ENCODE measurements at places on chromosomes 4 and X. TPM values are rescaled to one million over a fixed set of nuclear protein-coding genes. Genes with fewer than 3 reads are reported as not detected.
A peak's percentile ranks its signal among the peaks of the same experiment; 100 is the strongest.

- no peak for DNase-seq
- no peaks in the 10 kb centered on the region for H3K4me1 ChIP-seq
- H3K36me3 ChIP-seq = no peaks in the 10 kb centered on the region
- no peak overlapping the region for H3K27ac ChIP-seq
Observed at GRCh38 chrX:77014377-77015372, 432.5 kb upstream of the FGF16 start.

DNA sequence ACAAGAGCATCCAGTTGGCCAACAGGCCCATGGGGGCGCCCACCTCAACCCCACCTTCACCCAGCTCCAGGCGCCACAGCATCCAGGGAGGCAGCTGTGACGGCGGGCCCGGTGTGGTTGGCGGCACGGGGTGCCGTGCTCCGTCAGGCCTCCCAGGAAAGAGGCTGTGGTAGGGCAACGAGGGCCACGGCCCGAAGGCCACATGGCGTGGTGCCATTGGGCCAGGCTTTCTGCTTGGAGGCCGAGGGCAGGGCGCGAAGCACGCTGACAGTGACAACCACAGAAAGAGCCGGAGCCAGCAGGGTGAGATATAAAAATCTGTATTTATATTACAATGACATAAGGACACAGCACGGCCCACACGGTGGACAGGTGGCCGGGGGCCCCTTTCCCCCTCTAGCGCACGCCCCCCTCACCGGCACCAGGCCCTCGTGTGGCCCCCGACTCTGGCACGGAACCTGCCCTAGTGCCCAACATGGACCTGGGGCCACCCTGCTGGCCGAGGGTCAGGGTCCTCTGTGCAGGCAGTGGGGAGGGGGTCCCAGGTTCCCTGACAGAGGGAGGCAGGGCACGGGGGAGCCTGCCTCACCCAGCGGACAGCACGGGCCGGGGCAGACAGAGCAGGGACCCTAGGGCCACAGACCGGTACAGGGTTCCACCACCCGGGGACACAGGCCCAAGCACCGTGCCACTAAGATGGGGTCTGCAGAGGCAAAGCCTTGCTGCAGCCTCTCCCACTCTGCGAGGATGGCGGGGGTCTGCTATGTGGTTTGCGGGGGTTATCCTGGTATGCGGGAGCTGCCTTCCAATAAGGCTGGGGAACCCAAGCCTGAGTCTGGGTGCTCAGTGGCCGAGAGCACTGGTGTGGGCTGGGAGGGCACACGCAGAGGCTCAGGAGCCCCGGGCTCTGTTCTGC is 5.5 kb upstream of the HAUS3 start:
- DNase-seq = no peak
- no peak overlapping the region for H3K4me3 ChIP-seq
- H3K4me1 ChIP-seq = peaks cover 22% of the 10 kb centered on the region
- H3K27ac ChIP-seq = no peak overlapping the region
- peaks cover 41% of the 10 kb centered on the region for H3K36me3 ChIP-seq

DNA sequence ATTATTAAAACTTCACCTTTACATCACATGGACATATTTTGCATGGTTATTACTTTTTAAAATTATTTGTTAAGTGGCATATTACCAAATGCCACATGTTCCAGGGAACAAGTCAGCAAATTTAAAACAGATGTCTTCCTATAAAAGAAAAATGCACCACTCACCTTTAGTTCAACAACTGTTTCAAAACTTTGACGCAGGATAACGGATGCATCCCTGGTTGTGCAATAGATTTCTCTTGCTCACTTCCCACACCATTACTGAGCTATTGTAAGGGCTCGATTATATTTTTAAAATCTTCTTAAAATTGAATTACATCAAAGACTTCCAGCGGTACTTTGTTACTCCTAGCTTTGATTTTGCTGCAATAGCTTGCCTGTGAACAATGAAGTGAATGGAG is 93.0 kb upstream of the ARHGAP24 start:
- DNase-seq = no peak
- H3K4me3 ChIP-seq = no peak overlapping the region
- H3K27ac ChIP-seq = no peak overlapping the region
- no peaks in the 10 kb centered on the region for H3K27me3 ChIP-seq
- H3K4me1 ChIP-seq = no peaks in the 10 kb centered on the region
- H3K36me3 ChIP-seq = no peaks in the 10 kb centered on the region

GRCh38 chrX:96683997-96684338 is 674 bp upstream of the DIAPH2 start:
- no peak for DNase-seq
- H3K36me3 ChIP-seq = no peaks in the 10 kb centered on the region
- H3K27me3 ChIP-seq = peaks cover 43% of the 10 kb centered on the region
- peak overlapping the region; percentile 86 for H3K27ac ChIP-seq
- H3K4me3 ChIP-seq = peak overlapping the region; percentile 64

DNA sequence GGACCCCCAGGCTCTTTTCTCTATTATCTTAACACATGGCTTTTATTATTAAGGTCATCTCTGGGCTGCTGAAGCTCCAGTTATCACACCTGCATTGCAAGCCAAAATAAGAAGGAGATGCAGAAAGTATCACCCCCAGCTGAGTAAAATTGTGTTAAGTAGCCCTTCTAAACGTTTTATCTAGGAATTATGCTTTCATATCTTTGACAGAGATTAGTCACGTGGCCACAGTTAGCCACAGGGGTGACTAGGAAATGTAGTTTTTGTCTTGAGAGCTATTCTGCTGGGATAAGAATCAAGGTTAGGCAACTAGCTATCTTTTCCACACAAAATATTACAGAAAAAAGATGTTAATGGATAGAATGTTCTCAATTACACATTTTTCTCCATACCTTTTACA is 102.1 kb downstream of the ANXA3 start:
- H3K4me3 ChIP-seq = no peak overlapping the region
- H3K27ac ChIP-seq = no peak overlapping the region
- peaks cover 30% of the 10 kb centered on the region for H3K4me1 ChIP-seq

DNA sequence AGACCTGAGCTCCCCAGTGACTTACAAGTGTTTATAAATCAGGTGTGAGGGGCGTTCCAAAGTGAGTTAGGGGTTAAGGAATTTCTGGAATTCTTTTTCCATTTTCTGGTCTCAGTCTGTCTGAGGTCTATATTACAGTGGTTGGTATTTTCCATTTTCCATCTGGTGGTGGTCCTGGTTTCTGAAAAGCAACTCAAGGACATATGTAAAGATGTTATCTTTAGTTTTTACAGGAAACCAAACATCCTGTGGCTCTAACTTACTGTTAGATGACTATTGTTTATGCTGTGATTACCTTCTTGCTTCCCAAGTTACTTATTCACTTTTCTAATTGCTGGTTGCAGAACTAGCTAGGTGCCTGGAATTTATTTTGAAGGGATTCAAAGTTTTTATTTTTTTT is 53.5 kb upstream of the IL21 start:
- no peak overlapping the region for H3K27ac ChIP-seq
- H3K27me3 ChIP-seq = no peaks in the 10 kb centered on the region
- no peak for DNase-seq
- no peaks in the 10 kb centered on the region for H3K4me1 ChIP-seq
- no peak overlapping the region for H3K4me3 ChIP-seq
- H3K36me3 ChIP-seq = no peaks in the 10 kb centered on the region

DNA sequence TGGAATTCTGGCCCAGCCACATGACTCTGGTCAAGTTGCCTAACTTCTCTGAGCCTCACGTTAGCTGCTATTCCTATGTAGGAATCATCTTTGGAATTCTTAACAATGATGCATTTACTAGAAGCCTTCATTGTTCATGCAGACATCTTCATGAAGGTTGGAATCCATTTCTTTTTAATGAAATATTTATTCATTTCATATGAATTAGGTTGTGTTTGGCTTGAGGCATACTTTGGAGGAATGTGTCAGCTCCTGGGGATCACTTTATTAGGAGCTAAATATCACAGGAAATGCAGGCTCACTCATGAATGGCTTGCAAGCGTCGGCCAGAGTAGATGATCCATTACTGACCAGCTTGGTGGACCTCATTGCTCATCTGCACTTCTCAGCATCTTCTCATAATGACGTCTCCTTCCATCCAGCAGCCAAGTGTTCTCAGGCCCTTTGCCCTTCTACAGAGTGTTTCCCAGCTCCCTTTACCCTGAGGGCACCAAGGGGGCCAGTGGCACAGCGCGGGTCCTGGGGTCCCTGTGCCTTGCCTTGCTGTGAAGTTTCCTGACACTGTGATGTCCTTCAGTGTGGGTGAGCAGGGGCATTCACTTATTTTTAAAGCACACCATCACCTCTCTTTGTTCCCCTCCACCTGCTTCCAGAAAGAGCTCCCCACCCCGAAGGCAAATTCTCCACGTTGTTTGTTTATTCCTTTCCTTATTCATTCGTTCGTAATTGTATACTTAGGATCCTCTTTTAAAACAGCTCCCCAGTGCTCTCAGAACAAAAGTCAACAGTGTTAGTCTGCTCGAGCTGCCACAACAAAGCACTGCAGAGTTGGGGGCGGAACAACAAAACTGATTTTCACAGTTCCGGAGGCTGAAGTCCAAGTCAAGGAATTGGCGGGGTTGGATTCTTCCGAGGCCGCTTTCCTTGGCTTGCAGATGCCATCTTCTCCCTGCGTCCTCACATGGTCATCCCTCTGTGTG is 106.8 kb downstream of the STK32B start:
- no peaks in the 10 kb centered on the region for H3K36me3 ChIP-seq
- no peak overlapping the region for H3K4me3 ChIP-seq
- H3K27ac ChIP-seq = no peak overlapping the region

- no peaks in the 10 kb centered on the region for H3K27me3 ChIP-seq
- DNase-seq = no peak
- H3K27ac ChIP-seq = peak overlapping the region; percentile 73
Observed at GRCh38 chrX:2689773-2690666, 1.1 kb upstream of the CD99 start.

DNA sequence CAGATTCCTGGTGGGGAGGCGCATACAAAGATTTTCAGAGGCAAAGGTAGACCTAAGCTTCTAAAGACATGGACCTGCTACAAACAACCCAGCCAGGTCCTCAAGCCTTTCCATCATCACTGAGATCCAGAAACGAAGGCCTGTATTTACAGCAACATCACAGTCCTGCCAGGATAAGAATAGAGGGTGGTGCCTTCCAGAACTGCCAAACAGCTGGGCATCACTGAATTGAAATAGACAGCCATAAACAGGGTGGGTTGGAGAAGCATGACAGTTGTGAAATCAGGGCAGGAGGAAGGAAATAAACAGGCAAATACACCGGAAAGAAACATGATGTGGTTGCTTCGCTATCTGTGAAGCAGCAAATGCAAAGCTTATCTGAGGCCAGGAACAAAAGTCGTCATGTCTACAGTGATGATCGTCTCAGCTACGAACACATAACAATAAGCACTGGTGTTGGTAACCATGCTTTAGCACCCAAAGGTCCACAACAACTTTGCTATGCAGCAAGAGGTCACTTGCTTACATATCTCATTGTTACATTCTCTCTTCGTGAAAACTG is 6.7 kb upstream of the TMEM154 start:
- H3K27me3 ChIP-seq = no peaks in the 10 kb centered on the region
- peaks cover 8% of the 10 kb centered on the region for H3K4me1 ChIP-seq
- H3K36me3 ChIP-seq = no peaks in the 10 kb centered on the region

DNA sequence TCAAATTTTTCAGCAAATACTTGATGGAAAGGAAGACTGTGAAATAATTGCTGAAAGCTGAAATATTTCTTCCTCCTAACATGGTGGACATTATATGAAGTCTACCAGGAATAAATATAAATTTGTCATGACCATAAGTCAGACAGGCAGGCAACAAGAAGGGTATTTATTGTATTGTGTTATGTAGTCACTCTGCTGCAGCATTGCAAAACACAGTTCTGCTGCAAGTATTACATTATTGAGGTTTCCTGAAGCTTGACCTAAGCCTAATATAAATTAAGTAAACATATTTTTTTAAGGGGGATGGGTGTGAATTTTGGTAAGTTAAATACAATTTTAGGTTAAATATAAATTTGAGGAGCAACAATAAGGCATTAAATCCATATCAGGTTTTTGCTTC is 60.2 kb upstream of the MAOA start:
- H3K4me3 ChIP-seq = no peak overlapping the region
- peaks cover 15% of the 10 kb centered on the region for H3K27me3 ChIP-seq
- H3K36me3 ChIP-seq = no peaks in the 10 kb centered on the region
- DNase-seq = no peak
- no peak overlapping the region for H3K27ac ChIP-seq

DNA sequence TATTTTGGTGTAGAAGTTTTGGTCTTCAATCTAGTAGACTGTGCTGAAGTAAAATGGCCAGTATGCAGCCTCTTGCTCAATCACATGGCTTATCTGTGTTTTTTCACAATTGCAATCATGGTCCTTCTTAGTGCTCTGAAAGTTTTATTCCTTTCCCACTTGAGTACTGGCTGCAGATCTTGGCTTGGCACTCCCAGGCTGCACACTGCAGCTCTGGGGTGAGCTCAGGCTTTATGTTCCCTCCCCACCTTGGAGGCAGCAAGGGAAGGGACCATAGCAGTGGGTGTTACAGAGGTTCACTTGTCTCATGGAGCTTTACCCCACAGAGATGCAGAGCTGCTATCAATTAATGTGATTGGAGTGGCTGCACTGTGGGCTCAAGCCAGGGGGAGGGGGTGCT is 156.0 kb downstream of the TENT5D start:
- DNase-seq = no peak
- H3K4me3 ChIP-seq = no peak overlapping the region
- no peaks in the 10 kb centered on the region for H3K36me3 ChIP-seq
- H3K4me1 ChIP-seq = no peaks in the 10 kb centered on the region
- H3K27me3 ChIP-seq = no peaks in the 10 kb centered on the region

- no peaks in the 10 kb centered on the region for H3K27me3 ChIP-seq
- H3K4me1 ChIP-seq = no peaks in the 10 kb centered on the region
- no peak overlapping the region for H3K4me3 ChIP-seq
- no peak for DNase-seq
- no peak overlapping the region for H3K27ac ChIP-seq
Observed at GRCh38 chr4:150650751-150651150, 68.8 kb downstream of the MAB21L2 start.

DNA sequence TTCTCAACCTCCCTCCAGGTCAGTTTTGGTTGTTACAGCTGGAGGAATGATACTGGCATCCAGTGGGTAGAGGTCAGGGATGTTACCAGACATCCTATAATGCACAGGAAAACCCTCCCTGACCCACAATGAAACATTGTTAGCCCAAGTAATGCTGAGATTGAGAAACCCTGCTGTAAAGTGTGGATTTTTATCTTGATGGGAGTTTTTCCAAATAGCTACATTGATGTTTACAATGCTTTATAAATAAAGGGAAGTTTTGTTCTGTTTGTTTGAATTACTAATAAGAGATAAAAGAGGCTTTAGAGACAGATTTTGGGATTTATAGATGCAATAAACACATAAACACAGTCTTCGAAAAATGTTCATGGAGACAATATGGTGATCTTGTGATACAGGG is 194.0 kb upstream of the NUDT6 start:
- no peaks in the 10 kb centered on the region for H3K4me1 ChIP-seq
- no peak overlapping the region for H3K4me3 ChIP-seq
- H3K36me3 ChIP-seq = no peaks in the 10 kb centered on the region
- no peaks in the 10 kb centered on the region for H3K27me3 ChIP-seq
- no peak overlapping the region for H3K27ac ChIP-seq

- peaks cover 55% of the 10 kb centered on the region for H3K4me1 ChIP-seq
- peak overlapping the region; percentile 65 for H3K27ac ChIP-seq
- peak overlapping the region; percentile 20 for H3K4me3 ChIP-seq
Observed at GRCh38 chr4:1208970-1209704, 36.8 kb upstream of the SPON2 start.

Gene PPEF1
- not detected for total RNA-seq

Gene TMEM35A
- not detected for total RNA-seq

Gene MAGEA6
- not detected for total RNA-seq

Gene RNF113A
- total RNA-seq = 9.9 TPM

All from heart right ventricle (tissue), 16 donors.